Activated CD4-positive, CD25-positive, alpha-beta regulatory T cell treated with anti-CD3 and anti-CD28 coated beads, Interleukin-2, amount 50 U/mL, for 16 hours (primary cell): ENCODE measurements at places on chromosomes 3 and 15.

GRCh38 chr3:66639809-66640356 is 139.1 kb upstream of the LRIG1 start:
- DNase-seq: no peak

GRCh38 chr3:129940086-129940485 is 34.4 kb upstream of the TRH start:
- no peak for DNase-seq

DNA sequence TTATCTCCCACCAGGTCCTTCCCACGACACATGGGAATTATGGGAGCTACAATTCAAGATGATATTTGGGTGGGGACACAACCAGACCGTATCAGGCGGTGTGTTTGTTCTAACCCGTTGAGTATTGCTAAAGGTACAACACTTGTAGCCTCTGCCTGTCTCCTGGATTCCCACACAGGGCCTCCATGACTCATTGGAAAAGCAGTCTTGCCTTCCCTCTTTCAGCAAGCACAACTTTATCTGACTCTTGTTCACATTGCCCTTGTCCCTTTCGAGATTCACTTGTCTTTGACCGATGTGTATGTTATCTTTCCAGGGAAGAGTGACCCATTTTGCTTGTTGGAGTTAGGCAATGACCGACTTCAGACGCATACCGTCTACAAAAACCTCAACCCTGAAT is 152.3 kb downstream of the MCTP2 start:
- no peak for DNase-seq

GRCh38 chr3:43161684-43162229 is 55.9 kb upstream of the POMGNT2 start:
- DNase-seq: no peak

DNA sequence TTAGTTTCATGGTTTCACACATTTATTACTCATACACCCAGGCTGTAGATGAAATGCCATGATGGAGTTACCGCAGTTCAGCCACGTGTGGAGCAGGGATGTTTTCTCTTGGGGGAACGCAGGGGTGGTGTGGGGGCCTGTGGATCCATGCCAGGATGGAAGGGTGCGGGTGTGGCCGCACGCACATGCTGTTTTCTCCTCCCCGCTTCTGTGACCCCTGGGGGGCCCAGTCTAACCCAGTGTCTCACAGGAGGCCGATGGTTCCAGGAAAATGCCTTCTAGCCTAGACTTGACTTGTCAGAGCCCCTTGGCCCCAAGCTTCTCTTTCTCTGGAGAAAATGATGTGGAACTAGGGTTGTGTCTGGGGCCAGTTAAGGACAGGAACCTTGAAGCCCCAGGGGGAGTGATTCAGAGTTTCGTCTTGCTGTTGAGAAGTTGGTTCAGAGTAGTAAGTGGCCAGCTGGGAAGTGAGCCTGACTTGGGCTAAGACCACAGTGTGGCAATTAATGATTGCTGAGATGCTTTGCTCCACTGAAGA is 240.4 kb upstream of the BHLHE40 start:
- DNase-seq: no peak

DNA sequence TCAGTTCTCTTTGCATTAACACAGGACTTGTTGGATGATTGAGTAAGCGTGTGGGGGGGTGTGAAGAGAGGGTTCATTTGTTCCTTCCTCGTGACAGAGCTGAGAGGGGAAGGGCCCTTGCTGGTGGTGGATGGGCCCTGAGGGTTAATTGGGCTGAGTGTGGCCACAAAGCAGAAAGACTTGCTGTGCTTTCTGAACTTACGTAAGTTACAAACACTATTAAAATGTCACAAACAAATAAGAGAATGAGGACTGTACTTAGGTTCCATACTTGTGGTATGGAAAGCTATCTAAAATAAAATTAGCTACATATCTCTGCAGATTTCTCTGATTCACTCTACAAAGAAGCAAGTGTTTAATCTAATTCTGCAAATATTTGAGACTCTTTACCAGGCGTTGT is 231.3 kb downstream of the LPP start:
- no peak for DNase-seq

GRCh38 chr15:92073044-92073785 is 219.7 kb downstream of the SLCO3A1 start:
- DNase-seq: no peak

- no peak for DNase-seq
Observed at GRCh38 chr3:137761563-137762503, 2.3 kb upstream of the SOX14 start.

- no peak for DNase-seq
Observed at GRCh38 chr15:67146234-67146633, 80.8 kb downstream of the SMAD3 start.

DNA sequence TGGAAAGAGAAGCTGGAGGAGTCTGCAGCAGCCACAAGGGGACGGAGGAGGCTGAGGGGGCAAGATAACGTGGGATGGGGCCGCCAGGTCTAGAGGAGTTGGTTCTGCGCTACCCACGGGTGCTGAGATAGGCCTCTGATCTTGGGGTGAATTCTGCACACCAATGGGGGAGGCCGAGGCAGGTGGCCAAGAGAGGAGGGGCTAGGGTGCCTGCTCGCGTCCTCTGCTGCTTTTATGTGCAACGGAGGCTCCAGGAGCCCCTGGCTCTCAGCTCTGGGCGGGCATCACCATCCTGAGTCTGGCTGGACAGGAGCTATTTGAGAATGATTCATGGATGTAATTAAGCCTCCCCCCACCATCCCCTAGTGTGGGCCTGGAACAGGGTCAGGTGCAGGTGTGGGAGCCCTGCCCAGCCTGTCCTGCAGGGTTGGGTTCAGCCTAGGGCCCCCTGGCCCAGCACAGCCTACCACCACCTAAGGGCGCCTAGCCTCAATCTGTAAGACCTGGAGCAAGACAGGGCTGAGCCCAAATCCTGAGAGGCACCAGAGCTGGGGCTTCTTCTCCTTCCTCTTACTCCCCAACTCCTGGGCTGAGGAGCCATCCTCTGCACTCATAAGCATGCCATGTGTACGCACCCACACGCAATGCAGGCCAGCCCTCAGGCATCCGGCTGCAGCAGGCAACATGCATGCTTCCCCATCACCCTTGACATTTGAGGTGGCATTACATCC is 32.3 kb upstream of the SEMA3F start:
- DNase-seq: no peak

DNA sequence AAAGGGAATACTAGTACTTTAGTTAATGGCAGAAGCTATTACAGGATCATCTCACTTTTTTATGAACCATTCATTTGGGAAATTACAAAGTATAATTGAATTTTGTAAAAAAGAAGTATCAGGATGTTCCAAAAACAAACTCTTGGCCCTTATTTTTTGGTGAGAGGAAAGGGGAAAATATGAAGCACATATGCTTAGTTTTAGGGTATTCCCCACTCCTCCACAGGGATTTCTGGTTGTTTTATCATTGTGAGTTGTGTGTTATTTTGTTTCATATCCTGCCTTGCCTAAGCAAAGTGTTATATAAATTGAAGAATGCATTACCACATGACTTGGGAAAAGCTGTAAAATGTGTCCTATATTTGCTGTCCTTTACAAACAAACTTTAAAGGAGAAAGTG is 227.0 kb downstream of the FMN1 start:
- DNase-seq: no peak

GRCh38 chr3:185498503-185499396 is at the start of gene TMEM41A:
TSS of gene TMEM41A (minus strand) at chr3:185499035. CDS start at chr3:185498961, 74 bp downstream.
- peak; percentile 75 for DNase-seq

GRCh38 chr15:94164202-94164807 is 67.1 kb upstream of the MCTP2 start:
- peak; percentile 4 for DNase-seq

DNA sequence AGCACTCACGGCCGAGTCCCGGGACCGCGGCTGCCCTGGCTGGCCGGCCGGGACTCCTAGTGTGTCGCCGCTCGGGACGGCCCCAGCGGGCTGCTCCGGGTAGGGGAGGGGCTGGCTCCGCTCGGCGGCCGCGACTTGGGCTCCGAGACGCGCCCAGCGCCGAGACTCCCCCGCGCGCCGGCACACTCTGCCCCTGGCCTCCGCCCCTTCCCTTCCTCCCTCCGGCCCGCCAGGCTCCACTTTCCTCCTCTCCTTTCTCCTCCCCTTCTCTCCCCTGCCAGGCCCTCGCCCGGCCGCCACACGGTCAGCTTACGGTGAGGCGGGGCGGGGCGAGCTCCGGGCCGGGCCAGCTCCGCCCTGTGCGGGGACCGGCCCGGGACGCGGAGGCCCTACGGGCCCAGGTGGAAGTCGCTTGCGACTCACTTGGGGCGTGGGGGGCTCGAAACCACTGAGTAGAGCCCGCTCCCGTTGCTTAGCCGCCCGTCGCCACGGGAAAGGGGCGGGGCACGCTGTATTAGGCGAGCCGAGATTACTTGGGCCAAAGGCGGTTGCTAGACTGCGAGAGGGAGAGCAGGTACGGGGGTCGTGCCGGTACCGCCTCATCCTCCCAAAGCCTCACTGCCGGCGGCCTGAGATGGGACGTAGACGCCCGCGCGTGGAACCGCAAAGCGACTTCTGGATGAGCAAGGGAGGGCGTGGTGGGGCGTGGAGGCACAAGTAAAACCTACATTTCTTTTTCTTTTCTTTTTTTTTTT is at the start of gene ITGB5:
ITGB5 (minus strand) TSS at position 189 of the 755 bp plus-strand sequence. CDS start 365 bp downstream, outside the sequence.
- DNase-seq: no peak

GRCh38 chr3:190073264-190074008 is 47.3 kb downstream of the P3H2 start:
- no peak for DNase-seq

GRCh38 chr3:138950006-138950644 is 3.1 kb downstream of the FOXL2NB start:
- no peak for DNase-seq

GRCh38 chr3:79368403-79368802 is 399.4 kb downstream of the ROBO1 start:
- DNase-seq: no peak

DNA sequence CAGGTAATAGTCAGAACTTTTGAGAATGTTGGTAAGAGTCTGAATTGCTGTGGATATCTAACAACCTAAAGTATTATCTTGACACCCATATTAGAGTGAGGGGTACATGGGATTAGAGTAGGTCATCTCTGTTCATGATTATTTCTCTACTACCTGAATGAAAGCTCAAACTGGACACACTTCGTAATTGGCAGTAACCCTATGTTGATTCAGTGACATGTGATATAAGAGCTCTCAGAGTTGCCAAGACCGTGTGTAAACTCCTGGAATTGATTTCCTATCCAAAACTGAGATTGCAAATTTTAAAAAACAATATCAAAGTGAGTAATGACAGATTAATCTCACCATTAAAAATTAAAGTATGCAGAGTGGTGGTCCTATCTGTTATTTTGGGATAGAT is 214.8 kb upstream of the ARHGEF26 start:
- DNase-seq: no peak
